ENCODE measurements at places on chromosomes 5 and 9.
A peak's percentile ranks its signal among the peaks of the same experiment; 100 is the strongest.

GRCh38 chr5:132859889-132860437 lies 6.3 kb downstream of the GDF9 start:
- no peak for DNase-seq

- DNase-seq, result no peak
Observed at GRCh38 chr5:141637767-141638419, 1.1 kb downstream of the RELL2 start.

DNA sequence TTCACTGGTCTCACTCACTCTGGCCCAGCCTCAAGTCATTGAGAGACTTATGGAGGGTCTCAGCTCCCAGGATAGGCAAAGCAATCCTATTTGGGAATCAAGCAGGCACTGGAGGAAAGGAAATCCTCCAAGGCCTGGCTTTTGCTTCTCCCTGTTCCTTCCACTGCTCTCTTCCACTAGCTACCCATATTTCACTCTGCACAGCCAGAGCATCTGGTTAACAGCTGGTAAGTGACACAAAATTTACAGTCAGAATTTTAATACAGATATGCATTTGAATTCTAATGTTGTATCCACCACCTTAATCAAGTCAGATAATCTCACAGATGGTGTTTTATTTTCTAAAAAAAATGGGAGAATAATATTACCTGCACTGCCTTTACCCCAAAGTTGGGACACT lies 868 bp upstream of the C1QTNF2 start:
- no peak for DNase-seq

DNA sequence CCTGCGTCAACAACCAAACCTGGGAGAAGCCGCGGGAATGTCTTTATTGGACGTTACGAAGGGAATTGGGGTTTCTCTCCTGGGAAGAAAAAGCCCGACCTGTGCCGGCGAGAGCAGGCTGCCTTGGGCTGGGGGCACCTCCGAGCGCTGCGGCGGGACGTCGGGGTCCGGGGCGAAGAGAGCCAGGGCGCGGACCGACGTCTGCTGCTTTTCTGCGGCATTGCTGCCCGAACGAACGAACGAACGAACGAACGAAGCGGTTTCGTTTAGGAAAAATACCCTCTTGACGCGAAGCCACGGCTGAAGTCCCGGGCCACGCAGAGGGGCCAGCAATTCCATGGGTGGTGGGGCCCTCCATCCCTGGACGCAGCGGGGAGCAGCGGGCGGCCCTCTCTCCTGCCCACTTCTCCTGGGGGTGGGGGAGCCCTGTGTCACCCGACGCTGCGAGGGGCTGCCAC lies 4.8 kb upstream of the PITX1 start:
- no peak for DNase-seq

DNA sequence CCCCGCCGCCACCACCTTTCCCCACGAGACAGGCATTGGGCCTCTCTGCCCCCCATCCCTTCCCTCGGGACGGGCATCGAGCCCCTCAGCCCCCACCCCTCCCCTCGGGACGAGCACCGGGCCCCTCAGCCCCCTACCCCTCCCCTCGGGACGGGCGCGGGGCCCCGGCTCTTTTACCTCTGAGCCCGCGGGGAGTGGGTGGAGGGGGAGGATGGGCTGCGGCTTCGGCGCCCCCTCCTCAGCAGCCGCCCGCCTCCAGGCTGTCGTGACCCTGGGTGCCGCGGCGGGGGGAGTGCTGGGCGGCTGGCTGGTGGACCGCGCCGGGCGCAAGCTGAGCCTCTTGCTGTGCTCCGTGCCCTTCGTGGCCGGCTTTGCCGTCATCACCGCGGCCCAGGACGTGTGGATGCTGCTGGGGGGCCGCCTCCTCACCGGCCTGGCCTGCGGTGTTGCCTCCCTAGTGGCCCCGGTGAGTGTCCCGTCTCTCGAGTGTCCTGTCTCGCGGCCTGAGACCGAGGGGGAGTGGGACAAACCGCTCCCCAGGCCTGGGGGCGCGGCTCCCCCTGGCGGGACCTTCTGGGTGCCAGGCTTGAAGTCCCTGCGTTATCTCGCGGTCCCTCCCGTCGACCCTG lies 791 bp downstream of the SLC2A8 start:
- DNase-seq, result no peak

DNA sequence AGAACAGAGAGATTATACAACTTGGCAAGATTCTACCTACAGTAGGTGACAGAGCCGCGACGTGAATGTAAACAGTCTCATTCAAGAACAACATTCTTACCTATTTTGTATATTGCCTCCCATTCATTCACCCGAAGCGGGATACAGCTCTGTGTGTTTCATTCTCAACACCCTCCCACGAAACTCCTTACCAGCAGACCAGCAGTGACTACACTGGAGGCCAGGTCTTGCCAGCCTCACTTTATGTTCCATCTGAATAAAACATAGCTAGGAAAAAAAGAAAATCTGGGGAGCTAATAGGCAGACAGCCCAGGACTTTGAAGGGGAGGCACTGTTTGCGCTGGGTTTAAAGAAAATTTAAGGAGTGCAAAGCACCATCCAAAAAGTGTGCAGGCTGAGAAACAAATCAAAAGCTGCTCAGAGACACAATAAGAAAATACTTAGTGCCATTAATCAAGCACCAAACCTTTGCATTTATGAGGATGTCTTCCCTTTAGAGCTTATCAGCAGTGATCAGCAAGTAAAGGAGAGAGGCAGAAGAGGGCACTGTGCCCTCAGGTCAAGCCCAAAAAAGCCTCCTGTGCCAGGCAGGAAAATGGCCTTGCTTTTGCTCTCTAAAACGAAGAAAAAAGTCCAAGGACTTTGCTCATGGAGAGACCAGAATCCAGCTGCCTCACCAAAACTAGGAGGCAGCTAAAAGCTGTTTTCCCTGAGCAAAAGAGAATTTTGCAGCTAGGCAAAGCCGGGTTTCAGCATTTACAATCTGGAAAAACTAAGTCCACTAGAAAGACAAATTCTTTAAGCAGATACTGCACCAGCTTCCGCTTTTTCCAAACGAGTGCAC lies 295.1 kb downstream of the BNC2 start:
- no peak for DNase-seq

- no peak for DNase-seq
Observed at GRCh38 chr5:100905259-100905914, 2.3 kb upstream of the ST8SIA4 start.

GRCh38 chr9:72440378-72440777 lies 75.4 kb upstream of the ZFAND5 start:
- no peak for DNase-seq

- no peak for DNase-seq
Observed at GRCh38 chr5:9468060-9468388, 77.9 kb downstream of the SEMA5A start.

GRCh38 chr5:34991486-34992238 lies 56.1 kb downstream of the AGXT2 start:
- no peak for DNase-seq

DNA sequence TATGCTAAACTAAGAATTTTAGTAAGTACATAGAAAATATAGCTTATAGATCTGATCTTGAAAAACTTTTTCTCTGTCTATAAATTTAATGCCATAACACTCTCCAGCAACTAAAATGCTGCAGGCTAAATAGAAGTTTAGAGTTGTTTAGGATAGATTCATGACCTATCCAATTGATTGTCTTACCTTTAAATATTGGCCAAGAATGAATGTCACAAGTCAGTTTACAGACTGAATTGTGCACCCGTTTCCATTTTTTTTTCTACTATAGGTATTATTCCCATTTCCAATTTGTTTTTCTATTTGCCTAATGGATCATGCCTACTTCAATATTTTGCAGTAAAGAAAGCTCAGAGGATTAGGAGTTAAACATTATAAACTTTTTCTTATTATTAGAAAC lies 129.5 kb downstream of the MLLT3 start:
- no peak for DNase-seq

DNA sequence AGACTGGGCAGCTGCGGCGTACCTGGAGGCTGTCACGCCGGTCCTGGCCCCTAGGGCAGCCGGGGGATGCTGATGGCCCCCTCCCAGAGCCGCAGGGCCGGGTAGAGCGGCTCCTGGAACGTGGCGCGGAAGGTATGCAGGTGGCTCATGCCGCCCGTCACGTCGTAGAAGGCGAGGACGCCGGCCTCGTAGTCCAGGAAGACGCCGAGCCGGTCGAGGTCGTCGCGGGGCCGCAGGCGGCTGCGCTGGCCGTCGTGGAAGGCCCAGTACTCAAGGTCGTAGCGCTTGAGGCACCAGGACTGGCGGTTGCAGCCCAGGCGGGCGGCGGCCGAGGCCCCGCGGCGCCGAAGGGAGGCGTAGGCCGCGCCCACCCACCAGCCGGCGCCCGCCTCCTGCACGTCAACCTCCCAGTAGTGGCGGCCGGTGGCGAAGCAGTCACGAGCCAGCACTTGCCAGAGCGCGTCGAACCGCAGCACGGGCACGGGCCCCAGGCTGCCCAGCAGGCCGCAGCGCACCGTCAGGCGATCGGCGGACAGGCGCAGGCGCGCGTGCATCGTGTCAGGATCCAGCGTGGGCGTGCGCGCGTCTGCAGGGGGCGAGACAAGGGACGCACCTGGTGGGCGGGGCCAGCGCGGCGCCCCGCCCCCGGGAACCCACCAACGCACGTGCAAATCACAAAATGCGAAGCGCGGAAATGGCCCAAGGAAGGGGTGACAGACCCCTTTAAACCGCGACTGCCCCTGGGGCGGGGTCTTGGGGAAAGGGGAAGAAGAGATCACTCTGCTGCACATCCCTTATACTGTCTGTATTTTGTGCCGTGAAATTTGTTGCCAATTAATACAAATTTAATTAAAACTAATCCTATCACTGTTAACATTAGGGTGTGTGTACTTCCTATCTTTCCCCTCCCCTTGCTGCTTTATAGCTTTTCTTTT lies 31.2 kb downstream of the NANS start:
- no peak for DNase-seq

GRCh38 chr9:97547098-97547829 lies 45.8 kb downstream of the TMOD1 start:
- no peak for DNase-seq

DNA sequence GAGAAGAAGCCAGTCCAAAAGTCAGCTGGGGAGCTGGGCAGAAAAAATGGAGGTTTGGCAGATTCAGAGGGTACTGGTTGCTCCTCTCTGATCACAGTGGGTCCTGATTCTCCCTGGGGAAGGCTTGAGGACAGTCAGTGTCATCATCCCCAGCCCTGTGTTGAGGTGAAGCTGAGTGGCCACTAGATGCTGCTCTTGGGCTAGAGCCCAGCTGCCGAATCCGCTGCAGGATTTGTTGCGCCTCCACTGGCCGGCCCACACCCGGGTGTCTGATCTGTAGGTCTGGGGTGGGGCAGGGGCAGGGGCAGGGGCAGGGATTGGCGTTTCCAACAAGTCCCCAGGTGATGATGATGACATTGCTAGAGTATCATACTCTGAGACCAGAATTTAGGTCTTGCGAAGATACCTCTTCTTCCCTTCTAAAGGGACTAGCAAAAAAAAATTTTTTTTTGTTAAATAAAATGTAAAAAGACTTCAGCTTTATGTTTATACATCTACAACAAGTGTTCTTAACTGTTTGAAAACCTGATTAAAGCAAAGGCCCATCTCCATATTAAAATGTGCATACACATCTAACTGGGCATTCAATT lies 106.8 kb downstream of the PDE6A start:
- DNase-seq, result no peak

DNA sequence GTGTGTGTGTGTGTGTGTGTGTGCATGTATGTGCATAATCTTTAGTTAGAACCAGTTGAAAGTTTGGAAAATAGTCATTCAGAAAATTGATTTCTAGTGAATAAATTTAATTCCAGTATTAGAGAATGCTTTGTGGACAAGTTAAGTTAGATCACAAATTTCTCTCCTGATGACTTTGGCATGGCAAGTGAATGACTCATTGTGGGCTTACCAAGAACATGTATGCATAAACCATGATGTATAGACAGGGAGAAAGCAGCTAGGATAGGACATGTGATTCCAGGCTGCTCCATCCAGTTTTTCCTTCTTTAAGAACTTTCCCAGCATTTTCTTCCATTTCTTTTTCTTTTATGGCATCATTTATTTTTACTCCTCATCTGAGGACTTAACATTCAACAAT lies 85.7 kb upstream of the SGCD start:
- no peak for DNase-seq

DNA sequence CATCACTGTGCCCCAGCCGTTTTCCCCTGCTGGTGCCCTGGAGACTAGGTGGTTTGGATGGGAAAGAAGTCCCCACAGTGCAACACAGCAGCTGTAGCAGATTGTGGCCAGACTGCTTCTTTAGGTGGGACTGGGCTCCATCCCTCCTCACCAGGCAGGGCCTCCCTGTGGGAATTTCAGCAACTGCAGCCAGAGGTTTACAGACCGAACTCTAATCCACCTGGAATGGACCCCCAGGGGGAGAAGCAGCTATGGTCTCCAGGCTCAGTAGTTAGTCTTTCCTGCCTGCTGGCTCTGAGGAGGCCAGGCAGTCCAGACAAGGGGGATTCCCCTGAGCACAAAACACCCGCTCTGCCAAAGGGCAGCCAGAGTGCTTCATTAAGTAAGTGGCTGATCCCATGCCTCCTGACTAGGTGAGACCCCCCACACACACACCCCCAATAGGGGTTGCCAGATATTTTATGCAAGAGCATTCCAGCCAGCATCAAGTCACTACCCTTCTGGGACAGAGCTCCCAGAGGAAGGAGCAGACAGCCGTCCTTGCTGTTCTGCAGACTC lies 188.9 kb downstream of the SGCD start:
- no peak for DNase-seq

DNA sequence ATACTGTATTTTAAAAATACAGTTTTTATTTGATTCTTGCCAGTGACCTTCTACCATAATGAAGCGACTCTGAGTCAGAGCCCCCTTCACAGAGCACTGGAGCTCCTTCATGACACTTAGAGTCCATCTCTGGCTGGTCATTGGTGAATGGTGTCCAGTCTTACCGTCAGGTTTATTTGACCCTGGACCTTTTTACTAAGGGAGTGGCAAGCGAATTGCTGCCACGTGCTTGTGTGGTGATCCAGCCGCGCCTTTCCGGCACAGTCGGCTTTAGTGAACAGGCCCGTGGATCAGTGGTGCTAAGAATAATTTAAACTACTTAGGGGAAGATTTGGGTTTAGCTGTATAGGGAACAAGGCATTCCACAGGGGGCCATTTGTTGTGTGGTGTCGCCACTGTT lies 48.5 kb downstream of the PRRC2B start:
- DNase-seq, result no peak

DNA sequence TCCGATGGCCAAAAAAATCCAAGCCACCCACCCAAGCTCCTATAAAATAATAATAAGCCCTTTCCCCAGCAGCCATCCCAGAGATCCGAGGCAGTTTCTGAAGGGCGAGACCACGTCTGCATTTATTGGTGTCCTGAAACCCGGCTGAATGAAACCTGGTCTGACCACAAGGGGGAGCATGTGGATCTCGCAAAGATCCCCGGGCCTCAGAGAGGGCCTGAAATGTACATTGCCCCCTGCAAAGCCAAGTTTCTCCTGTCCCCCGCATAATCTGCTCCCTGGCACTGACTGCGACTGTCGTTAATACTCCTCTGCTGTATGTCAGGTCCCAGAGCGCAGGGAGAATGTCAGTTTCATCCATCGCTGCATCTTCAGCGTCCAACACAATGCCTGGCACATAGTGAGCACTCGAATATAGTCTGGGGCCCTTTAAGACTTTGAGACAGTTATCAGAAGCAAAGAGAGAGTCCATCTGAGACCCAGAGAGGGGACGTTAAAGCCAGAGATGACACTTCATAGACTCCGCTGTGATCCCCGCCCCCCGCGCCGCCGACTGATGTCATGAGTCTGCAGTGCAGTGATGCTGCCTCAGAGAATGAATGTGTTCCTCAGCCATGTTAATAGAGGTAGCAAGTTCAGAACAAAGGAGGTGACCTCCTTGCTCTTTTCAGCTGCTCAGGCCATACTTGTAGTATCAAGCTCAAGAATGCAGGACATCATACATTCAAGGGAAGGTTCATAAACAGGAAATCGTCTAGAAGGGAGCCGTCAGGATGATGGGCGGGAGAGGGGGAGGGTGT lies 74.5 kb upstream of the BARHL1 start:
- peak; percentile 27 for DNase-seq
